PC-9 (cell line): ENCODE measurements at places on chromosomes 13 and 19. TPM values are rescaled to one million over a fixed set of nuclear protein-coding genes. Genes with fewer than 3 reads are reported as not detected.

LILRB5 gene
- total RNA-seq: not detected in 2 replicates

THSD8 gene
- 28.8 and 30.0 TPM in 2 replicates for total RNA-seq

ITGBL1 gene
- 52.5 and 62.8 TPM in 2 replicates for total RNA-seq

SPRY2 gene
- total RNA-seq: 13.4 and 15.8 TPM in 2 replicates

ZNF699 gene
- total RNA-seq: 2.2 and 2.6 TPM in 2 replicates

ZFP36 gene
- 31.0 and 36.3 TPM in 2 replicates for total RNA-seq

CCDC194 gene
- total RNA-seq: not detected in 2 replicates

MCEMP1 gene
- total RNA-seq: not detected in 2 replicates

ZSCAN5C gene
- total RNA-seq: not detected in 2 replicates

POU4F1 gene
- not detected in 2 replicates for total RNA-seq

TNNI3 gene
- 13.7 and 18.2 TPM in 2 replicates for total RNA-seq

SLC17A7 gene
- 0.68 and 0.70 TPM in 2 replicates for total RNA-seq

DNA sequence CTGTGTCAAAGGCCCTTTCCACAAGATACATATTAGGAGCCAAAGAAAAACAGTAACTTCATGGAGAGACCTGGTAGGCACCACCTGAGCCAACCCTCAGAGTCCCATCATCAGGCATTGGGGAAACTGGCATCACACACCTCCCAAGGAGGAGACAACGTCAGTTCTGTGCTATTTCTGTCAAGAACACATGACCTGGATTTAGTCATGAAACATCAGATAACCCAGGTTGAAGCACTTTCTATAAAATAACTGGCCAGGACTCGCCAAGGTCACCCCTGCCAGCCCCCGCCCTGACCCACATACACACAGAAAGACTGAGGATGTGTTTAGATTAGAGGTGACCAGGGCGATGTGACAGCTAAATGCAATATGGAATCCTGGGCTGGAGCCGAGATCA is 35.6 kb downstream of the COL4A1 start:
- no peak for DNase-seq

DNA sequence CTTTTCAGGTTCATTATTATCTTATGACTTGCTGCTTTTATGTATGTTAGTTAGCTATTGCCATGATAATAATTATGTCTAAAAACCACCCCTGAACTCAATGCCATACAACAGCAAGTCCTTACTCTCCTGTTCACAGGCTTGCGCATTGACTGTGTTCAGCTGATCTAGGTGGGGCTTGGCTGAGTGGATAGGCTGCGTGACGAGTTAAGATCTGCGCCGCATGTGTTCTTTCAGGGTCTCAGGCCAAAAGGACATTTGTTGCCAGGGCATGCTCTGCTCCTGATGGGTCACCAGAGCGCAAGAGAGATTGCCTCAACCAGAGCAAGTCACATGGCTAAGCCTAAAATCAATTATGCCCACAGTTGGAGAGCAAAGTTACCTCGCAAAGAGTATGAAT is 859 bp downstream of the ZNF568 start:
- no peak for DNase-seq

- no peak for DNase-seq
Observed at GRCh38 chr19:4260613-4261191, 13.8 kb downstream of the YJU2 start.

- DNase-seq: no peak
Observed at GRCh38 chr13:78102121-78102677, 183.6 kb upstream of the EDNRB start.

DNA sequence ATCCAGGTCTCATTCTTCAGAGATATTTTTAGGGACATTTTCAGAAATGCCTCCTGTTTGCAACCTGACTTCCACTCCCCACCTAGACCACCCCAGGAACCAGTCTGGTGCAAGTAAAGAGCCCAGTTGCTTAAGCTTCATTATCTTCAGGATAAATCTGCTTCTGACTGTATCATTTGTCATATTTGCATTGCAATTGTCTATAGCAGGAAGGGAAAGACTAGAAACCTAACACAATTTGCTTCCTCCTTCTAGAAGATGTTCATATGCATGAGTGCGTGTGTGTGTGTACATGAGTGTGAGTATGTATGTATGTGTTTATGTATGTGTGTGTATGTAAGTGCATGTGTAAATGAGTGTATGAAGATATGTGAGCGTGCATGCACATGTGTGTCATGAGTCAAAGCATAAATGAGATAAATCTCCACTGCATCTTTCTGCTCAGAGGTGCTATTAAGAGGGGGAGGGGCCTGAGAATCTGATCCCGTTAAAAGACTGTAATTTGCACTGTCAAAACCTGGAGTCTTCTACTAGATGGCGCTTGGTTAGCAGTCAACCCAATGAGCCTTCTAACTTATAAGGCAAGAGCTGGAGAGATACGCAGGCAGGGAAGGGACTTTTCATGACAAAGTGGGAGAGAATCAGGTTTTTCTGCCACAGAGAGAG is 178.8 kb upstream of the KL start:
- DNase-seq: no peak

DNA sequence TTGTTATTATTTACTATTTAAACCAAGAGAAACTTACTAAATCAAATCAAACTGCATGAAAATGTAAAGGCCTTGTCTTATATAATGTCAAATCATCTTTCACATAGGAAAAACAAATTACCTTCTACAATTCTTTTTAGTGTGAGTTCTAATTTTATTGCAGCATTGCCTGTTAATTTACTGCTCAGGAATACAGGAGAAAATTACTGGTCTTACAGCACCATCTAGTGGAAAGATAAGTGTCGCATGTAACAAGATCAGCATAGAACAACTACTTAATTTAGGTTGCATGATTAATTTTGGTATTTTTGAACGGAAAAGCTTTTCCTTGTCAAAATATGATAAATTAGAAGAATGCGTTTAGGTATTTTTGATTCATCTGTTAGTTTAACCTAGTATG is 502.7 kb downstream of the UQCRFS1 start:
- peak; percentile 46 for DNase-seq

DNA sequence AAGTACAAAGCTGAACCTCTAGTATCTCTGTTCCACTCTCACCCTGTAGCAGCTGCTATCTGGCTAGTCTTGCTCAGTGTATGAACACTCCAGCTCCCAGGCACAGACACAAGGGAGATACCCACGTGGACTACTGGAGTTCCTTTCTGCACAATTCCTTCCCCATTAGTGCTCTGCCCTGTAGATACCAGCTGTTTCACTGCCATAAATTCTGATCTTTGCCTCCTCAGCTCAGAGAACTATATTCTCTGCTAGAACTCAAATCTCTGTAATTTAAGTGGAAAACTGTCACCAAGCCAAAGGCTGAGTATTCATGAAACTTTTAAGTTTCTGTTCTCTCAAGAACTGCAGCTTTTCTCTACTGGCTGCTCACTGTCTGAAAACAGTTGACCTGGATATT is 273.7 kb downstream of the DIAPH3 start:
- DNase-seq: no peak

DNA sequence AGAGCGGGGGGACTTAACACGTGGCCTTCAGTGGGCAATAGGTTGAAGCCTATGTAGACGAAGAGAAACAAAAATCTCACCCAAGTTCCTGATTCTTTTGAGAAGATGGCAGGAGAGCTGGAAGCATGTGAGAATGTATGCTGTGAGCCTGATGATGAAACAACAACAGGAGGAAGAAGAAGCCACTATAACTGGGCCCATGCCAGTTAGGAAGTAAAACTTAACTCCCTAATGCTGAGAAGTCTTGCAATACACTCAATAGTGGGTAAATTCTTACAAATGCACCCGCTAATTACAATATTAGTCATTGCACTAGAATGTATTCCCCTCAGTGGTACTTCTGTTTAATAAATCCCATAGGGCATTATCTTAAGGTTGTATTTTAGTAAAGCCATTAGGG is 9.1 kb downstream of the PCDH17 start:
- DNase-seq: no peak

- no peak for DNase-seq
Observed at GRCh38 chr19:511101-511851, 4.0 kb downstream of the TPGS1 start.

DNA sequence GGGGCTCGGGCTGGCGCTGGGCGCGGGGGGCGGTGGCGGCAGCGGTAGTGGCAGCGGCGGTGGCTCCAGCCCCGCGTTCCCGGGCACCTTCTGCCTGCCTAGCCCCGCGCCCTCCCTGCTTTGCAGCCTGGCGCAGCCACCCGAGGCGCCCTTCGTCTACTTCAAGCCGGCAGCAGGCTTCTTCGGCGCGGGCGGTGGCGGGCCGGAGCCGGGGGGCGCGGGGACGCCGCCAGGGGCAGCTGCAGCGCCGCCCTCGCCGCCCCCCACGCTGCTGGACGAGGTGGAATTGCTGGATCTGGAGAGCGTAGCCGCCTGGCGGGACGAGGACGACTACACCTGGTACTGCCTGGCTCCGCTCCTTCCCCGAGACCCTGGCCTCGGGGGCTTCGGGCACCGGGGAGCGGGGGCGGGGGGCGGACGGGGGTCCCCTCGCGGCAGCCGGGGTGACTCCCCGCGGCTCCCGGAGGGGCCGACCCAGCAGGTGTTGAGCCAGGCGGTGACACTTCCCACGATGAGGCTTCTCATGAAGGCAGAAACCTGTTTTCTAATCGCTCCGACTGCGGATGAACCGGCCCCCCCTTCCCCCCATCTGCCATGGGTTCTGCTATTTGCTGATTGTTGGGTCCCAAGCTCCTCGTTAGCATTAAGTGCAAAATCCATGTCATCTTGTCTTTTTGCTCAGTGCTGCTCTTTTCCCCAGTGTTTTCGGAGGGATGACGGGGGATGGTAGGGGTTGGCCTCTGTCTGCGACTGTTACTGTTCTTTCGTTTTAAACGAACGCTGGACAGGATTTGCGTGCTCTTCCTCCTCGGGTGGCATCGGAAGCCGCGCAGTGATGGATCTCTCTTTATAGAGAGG is 943 bp downstream of the SLAIN1 start:
- peak; percentile 8 for DNase-seq

DNA sequence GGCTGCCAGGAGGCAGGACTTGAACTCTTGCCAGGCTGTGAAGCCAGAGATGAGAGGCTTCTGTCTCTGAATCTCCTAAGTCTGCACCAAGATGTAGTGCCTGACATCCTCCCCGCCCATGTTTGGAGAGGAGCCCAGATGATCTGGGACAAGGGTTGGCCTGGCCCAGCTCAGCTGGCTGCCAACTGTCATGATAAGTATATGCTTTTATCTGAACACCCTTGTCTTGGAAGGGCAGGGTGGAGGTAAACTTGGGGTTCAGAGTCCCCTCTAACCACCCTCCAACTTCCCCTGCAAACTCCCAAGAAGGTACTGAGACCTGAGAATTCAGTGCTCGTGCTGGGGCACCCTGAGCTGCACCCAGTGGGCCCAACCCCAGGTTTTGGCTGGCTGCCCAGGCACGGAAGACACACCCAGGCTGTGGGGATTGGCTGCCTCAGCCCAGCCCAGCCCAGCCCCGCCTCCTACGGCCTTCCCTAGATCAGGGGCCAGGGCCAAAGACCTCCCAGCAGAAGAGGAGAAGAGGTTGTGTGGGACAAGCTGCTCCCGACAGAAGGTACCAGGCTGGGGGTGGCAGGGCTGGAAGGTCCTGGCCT is at the start of gene CYP4F12:
Gene CYP4F12, plus strand, starts transcription at position 508 of the 596 bp plus-strand sequence. CDS start 443 bp downstream, outside the sequence.
- peak; percentile 82 for DNase-seq

GRCh38 chr19:7263521-7263920 is 30.7 kb downstream of the INSR start:
- no peak for DNase-seq

DNA sequence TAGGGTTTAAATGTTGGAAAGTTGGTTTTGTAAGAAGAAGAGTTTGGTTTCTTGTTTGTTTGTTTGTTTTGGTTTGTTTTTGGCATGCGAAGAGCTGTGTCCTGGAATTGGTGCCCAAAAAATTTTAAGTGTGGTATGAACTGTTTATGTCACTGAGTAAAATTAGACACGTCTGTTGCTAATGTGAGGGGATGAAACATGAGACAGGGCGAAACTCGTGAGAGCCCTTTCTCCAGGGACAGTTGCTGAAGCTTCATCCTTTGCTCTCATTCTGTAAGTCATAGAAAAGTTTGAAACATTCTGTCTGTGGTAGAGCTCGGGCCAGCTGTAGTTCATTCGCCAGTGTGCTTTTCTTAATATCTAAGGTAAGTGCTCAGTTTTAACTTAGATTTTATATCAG is at the start of gene SGCG:
Gene SGCG, plus strand, starts transcription at position 269 of the 400 bp plus-strand sequence. CDS start 22,716 bp downstream, outside the sequence.
- no peak for DNase-seq

GRCh38 chr19:12806242-12807081 is at the start of gene RNASEH2A:
Gene RNASEH2A (plus strand): TSS chr19:12806584. CDS start chr19:12806674, 90 bp downstream.
- peak; percentile 81 for DNase-seq

- DNase-seq: no peak
Observed at GRCh38 chr19:47309608-47310007, at the start of gene C5AR1. Gene C5AR1 (plus strand): TSS chr19:47309861. CDS start chr19:47309896, 35 bp downstream.

DNA sequence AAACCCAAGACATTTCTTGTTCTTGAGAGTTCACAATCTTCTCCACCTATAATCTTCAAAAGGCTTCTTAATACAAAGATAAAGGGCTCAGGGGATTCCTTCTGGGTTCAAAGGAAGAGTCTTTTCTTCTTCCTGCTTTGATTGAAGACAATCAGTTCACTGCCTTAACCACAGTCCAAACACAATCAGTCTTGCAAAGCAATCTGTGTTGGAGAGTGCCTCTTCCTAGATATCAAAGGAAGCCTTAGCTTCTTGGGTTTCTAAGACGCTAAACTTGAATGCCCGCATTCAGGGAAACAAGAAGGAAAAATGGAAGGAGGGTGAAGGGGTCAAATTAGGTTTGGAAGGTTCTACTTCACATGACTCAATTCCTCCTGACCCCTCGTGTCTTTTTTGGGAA is 27.2 kb downstream of the RANBP3 start:
- no peak for DNase-seq

- peak; percentile 68 for DNase-seq
Observed at GRCh38 chr13:45327253-45327955, 13.6 kb downstream of the TPT1 start.

DNA sequence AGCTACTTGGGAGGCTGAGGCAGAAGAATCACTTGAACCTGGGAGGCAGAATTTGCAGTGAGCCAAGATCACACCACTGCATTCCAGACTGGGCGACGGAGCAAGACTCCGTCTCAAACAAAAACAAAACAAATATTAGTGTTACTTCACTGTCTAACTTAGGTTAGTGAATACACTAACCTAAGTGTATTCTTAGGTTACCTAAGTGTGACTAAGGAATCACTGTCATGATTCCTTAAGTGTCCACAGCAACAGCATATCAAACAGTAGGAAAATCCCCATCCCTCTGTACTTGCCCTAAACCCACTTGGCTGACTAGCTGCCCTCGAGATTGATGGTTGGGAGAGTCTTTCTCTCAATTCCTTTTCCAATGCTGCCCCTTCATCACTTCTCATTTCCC is 11.8 kb upstream of the LRCH1 start:
- DNase-seq: no peak

DNA sequence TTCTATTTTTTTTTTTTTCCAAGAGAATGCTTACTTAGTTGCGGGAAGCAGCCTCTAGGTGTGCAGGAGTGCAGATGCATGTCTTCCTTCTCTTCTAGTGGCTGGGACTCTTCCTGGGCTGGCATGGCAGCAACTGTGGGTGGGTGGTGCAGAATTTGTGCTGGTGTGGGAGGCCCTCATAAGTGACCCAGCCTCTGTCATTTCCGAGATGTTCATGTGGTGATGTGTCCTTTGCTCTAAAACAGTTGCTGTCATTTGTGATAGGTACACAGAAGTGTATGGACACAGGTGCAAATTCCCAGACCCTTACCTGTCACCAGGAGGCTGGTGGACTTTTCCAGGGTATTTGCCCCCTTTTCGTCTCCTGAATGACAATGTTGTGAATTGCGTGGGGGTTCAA is 367.7 kb downstream of the KCNRG start:
- no peak for DNase-seq

- no peak for DNase-seq
Observed at GRCh38 chr13:80141123-80141849, 199.6 kb downstream of the SPRY2 start.

- DNase-seq: no peak
Observed at GRCh38 chr19:28471731-28472510, 741.0 kb downstream of the UQCRFS1 start.

- no peak for DNase-seq
Observed at GRCh38 chr13:109447667-109448066, 338.7 kb downstream of the IRS2 start.

GRCh38 chr13:79442221-79442620 is 36.2 kb upstream of the RBM26 start:
- DNase-seq: no peak
